ENCODE measurements at places on chromosomes 1 and 21.
A peak's percentile ranks its signal among the peaks of the same experiment; 100 is the strongest.

GRCh38 chr1:25994402-25995150, 3.3 kb downstream of the PAFAH2 start:
- DNase-seq, result no peak

- no peak for DNase-seq
Measured at GRCh38 chr1:56904663-56905397, 50.2 kb downstream of the C8A start.

- no peak for DNase-seq
Measured at GRCh38 chr1:215957663-215958062, 390.6 kb downstream of the KCTD3 start.

DNA sequence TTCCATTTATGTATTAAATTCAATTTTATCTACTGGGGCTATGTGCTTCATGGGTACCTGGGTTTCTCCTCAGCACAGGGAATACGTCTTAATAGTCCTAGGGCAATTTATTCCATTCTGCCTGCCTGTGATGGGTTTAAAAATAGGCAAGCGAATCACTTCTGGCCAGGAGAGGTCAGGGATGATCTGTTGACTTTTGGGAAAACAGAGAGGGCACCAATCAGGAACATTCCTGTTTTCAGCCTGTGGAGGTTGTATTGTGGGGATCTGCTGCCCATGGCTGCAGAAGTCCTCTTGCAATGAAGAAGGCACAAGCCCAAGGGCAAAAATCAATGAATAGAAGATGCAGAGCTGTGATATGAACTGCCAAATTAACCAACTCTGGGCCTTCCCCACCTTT, 303.1 kb downstream of the CTH start:
- DNase-seq, result no peak

GRCh38 chr1:198575798-198576641, 35.5 kb upstream of the ATP6V1G3 start:
- DNase-seq, result no peak

DNA sequence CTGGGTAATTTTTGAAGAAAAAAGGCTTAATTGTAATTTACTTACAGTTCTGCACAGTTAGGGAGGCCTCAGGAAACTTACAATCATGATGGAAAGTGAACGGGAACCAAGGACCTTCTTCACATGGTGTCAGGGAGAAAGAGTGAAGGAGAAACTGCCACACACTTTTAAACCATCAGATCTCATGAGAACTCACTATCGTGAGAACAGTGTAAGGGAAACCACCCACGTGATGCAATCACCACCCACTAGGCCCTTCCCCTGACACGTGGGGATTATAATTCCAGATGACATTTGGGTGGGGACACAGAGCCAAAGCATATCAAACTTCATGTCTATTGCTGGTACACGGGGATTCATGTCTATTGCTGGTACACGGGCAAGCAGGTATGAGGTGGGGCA, 5.3 kb upstream of the SFT2D2 start:
- no peak for DNase-seq

DNA sequence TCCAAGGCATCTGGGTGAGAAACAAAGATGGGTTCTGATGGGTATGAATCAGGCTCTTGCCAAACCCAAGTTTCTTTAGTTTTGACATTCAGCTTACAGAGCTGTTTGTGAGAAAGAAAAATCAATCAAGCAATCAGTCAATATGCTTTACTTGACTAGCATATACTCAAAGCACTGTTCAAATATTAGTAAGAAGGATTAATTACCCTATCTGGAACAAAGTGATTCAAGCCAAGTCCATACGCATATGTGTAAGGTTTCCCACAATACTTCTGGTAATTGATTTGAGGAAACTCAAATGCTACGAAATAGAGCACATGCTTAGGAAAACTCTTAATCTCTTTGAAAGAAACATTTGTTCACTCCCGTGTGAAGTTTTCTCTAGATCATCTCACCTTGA, 18.7 kb downstream of the RPE65 start:
- no peak for DNase-seq

DNA sequence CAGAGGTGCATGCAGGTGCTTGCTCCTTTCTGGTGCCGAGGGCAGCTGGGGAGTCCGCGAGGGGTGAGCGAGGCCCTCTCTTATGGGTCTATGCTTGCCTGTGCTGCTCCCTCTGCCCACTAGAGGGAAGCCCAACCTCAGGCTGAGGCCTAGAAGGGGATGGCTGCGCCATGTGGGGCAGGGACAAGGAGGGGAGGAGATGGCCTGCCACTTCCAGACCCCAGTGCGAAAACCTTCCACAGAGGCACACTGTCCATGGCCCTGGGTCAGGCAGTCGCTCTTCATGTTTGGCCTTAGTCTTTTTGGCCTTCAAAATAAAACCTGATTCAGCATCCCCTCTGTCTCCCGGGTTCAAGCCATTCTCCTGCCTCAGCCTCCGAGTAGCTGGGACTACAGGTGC, 14.0 kb downstream of the RHBG start:
- peak; percentile 35 for DNase-seq

DNA sequence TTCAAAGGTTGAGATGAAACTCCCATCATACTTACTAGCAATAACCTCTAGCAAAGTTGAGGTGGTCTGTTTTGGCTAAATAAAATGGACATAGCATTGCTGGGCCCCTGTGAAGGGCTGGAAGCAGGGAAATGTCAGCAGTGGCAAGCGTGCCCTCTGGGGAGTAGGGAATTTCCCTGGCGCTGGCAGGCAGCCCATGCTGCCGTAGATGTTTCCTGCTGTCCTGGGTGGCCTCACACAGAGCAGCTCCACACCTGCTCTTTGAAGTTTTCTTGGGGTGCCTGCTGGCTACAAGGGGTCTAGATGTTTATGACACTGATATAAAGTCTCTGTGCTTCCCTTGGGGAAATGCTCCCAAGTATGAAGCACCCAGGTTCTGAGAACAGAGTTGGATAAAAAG, 30.2 kb downstream of the ADARB1 start:
- DNase-seq, result no peak

DNA sequence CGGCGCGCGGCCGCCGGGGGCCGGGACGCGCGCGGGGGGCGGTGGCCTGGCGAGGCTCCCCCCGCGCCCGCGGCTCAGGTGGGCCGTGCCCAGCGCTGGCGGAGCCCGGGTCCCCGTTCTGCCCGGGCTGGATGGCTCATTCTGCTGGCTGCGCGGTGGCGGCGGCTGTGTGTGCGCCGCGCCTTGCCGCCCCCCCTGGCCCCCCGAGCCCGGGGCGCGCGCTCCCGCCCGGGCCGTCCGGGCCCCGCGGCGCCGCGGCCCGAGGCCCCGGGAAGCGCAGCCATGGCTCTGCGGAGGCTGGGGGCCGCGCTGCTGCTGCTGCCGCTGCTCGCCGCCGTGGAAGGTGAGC, at the start of gene EPHB2:
EPHB2 (plus strand) TSS at position 139 of the 349 bp plus-strand sequence; CDS start at position 283, 144 bp downstream.
- DNase-seq, result no peak

DNA sequence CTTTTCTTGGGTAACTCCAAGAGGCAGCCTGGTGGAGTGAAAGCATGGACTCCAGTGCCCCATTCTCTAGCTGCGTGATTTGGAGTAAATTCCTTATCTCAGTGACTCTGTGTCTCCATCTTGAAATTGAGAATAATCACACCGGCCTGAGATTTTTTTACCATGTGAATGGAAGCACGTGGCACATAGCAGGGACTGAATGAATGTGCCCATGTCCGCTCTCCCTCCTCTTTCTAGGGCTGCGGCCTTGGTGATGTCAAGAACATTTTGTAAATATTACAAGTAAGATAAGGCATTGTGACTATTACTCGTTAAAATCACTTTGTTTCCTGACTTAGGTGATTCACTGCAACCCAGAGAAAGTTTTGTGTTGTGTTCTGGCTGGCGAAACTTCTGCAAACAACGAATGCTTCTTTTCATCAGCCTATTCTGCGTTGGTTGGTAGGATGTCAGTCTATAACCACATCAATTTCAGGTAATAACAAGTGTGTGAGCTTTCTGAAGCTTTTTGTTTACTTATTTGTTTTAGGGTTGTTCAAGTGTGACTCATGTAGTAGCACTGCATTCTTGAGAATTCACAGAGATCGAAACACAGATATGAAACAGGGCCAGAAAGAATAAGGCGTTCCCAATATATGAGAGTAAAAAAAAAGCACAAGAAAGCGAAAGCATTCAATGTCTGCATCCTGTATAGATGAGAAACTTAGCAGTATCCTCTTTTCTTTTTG, 135.7 kb upstream of the SLC45A1 start:
- DNase-seq, result no peak

DNA sequence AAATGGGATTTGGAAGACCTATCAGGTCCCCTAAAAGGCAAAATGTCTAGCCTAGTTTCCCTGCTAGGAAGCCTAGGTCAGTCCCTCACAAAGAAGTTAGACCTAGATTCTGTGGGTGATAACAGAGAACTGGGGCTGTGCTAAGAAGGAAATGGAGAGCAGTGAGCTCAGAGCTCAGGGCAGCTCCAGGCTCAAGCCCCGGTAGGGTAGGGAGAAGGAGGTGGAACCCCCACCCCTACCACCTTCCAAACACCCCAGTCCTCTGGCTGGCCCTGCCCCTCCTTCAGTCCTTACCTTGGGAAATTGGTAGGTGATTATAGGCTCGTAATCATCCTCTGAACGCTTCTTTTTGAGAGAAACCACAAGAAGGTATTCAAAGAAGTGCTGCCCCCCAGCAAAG, 1.1 kb downstream of the DENND2D start:
- DNase-seq, result no peak

GRCh38 chr1:27832762-27833161, 2.2 kb downstream of the PPP1R8 start:
- DNase-seq, result no peak

DNA sequence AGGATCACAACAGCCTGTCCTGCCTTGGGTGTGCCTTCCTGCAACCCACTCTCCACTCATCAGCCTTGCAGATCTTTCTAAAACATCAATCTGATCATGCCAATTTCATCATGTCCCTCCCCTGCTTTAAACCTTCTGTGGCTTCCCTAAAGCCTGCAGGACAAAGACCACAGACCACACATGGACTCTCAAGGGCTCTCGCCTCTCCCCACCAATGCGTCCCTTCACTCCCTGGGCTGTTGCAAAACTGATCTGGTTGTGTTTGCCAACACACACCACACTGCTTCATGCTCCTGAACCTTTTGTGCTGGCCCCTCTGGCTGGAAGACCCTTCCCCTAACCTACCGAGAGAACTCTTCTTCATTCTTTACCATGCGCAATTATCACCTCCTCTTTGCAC, 72.4 kb downstream of the ITPKB start:
- no peak for DNase-seq

GRCh38 chr1:46804926-46805325, 6.1 kb downstream of the CYP4B1 start:
- no peak for DNase-seq

DNA sequence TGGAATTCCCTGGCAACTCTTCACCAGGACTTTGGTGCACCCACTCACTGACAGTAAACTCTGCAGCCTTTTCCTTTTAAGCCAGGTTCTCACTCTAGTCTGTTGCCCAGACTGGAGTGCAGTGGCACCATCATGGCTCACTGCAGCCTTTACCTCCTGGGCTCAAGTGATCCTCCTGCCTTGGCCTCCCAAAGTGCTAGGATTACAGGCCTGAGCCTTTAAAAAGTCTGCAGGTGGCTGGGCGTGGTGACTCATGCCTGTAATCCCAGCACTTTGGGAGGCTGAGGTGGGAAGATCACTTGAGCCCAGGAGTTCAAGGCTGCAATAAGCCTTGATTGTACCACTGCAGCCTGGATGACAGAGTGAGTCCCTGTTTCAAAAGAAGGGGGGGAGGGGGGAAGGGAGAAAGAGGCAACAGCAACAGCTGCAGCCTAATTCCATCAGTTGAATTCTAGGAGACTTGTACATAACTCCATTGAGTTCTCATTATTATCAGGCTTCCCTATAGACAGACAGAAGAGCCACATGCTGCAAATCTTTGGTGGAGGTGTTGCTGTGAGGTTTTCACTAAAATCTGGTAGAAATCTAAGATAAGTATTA, 8.1 kb upstream of the HNRNPR start:
- DNase-seq, result no peak

- DNase-seq, result peak; percentile 94
Measured at GRCh38 chr1:40872276-40872675, 10.1 kb upstream of the CITED4 start.

DNA sequence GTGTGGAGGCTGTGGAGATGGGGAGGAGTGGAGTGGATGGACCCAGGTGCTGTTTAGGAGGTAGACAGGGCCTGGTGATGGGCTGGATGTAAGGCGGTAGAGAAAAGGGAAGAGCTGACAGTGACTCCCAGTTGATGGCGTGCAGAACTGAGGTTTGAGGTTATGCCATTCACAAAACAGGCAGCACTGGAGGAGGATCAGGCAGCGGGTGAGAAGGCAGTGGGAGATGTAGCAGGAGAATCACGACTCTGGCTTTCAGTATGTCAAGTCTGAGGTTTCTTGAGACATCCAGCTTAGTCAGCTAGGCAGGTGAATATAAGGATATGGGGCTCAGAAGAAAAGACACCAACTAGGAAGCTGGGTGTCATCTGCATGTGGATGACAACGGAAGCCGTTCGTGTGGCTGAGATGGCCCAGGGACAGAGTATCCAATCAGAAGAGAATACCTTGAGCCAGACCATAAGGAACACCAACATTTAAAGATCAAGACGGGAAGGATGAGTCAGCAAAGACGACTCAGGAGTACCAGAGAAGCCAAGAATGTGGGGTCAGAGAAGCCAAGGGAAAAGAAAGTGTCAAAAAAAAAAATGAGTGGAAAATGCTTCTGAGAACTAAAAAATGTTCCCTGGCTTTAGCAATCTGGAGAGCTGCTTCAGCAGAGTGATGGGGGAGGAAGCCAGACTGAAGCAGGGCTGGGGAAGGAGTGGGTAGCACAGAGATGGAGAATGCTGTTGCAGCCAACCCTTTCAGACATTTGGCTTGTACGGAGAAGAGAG, 15.2 kb downstream of the LRRN2 start:
- DNase-seq, result no peak

DNA sequence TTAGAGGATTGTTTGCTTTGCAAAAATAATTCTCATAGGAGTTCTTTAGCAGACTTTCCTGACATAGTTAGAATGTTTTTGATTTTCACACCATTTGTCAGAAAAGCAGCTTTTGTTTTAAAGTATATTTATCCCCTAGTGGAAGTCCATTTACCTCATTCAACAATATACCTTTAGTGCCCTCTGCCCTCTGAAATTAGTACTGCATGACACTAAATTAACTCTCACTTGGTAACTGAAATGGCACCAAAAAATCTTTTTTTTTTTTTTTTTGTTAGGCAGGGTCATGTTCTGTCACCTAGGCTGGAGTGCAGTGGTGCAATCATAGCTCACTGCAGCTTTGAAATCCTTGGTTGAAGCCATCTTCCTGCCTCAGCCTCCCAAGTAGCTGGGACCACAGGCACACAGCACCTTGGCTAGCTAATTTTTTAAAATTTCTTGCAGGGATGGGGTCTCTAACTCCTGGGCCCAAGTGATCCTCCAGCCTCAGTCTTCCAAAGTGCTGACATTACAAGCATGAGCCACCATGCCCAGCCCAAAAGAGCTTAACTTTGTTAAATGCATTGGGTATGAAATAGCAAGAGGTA, 13.6 kb downstream of the LRRC42 start:
- DNase-seq, result no peak
